ENCODE measurements at places on chromosomes 11 and 22.

- no peak for DNase-seq
These were observed 12.8 kb upstream of the SPI1 start for GRCh38 chr11:47391077-47391583.

DNA sequence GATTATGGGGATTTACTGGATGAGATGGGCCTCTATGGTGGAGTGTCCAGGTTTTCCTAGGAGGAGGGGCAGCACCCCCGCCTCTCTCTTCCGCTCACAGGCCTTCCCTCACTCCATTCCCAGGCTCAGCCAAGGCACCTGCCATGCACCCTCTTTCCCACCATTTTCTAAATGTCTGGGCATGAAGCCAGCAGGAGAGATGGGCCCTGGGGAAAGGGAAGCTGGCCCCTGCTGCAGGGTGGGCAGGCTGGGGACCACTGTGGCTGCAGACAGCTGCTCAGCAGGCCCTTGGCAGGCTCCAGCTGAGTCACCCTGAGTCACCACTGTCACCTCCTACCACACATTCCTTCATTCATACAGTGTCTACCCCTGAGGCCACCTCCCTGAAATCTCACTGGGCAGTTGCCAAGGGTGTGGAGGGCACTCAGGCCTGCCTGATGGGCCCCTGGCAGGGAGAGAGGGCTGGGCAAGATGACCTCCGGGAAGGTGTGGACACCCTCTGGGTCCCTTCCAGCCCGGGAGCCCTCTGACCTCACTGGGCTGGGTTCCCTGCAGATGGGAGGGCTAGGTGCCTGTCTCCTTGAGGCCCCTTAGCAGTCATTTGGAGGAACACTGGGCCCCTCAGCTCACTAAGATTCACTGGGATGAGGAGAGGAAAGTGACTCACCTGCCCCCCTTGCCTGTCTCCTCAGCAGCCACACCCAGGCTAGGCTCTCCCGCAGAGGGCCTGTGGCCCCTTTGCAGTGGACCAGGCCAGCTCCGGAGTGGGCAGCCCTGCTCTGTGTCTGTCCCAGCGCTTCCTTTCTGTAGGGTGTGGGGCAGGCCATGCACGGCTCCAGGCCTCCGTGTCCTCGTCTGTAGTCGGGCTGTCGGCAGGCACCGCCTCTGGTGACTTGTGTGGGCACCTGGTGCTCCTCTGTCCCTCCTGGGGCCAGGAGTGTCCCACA, 7.8 kb downstream of the MYEOV start:
- DNase-seq = no peak

- no peak for DNase-seq
These were observed 117.3 kb downstream of the CEP164 start for GRCh38 chr11:117444711-117445658.

- no peak for DNase-seq
These were observed 37.5 kb downstream of the C11orf91 start for GRCh38 chr11:33663121-33663520.

DNA sequence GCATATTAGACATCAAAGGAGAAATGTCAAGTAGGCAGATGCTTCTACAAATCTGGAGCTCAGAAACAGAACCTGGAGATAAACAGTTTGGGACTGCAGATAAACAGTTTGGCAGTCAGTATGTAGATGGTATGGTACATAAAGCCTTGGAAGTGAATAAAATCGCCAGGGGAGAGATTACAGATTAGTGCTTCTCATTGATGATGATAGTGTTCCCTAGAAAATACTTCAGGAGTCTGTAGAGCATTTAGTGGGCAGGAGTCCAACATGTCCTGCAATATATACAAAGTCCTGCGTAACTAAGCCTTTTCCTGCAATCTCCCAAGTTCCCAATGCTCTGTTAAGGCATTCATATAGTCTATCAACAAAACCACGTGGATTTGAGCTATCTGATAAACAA, 35.2 kb downstream of the NARS2 start:
- no peak for DNase-seq

DNA sequence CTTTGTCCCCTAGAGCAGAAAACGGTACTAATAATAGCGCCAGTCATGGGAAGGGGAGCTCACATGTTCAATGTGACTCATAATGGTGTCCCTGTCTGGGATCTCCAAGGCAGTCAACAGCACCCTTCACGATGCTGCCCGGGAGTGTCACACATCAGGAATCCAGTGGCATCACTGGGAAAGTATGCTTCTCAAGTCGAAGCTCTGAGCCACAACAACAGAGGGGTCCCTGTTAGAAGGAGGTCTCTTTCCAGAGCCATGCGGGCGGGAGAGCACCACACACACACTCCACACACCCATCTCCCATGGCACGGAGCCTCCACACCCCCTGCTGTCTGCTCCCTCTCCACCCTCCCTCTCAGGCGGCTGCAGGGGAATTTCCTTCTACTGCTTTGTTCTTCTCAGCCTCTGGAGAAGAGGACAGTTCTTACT, 119.7 kb downstream of the ETS1 start:
- DNase-seq = no peak

- peak; percentile 24 for DNase-seq
These were observed 77.9 kb upstream of the TOP3B start for GRCh38 chr22:22060200-22061084.

DNA sequence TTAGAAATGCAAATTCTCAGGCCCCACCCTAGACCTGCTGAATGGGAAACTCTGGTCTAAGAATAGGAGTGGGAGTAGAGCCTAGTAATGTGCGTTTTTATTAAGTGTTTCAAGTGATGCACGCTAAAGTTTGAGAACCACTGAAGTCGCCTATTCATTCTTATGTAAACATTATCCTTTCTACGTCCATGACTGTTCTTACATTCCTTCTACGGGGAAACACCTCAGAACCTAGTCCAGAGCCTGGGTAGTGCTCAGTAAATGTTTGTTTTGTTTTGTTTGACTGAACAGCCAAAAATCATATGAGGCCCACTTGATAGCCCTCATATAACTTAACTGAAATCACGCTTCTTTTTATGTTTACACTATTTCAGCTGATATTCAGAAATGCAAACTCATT, 29.8 kb downstream of the VSIG10L2 start:
- DNase-seq = no peak

GRCh38 chr11:6572215-6572614, 31.2 kb downstream of the RRP8 start:
- no peak for DNase-seq

DNA sequence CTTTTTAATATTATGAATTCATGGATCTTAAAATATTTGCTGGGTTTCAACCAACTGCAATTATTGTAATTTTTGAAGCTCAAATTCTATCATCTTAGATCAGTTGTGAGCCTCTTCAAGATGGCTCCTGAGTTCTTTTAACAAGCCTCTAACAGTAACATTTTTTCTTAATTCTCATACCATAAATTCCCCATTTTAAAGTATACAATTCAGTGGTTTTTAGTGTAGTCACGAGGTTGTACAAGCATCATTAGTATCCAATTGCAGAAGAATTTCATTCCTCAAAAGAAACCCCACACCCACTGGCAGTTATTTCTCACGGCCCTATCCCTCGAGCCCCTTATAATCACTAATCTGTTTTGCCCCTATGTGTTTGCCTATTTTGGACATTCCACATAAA, 270.8 kb downstream of the SBF2 start:
- no peak for DNase-seq

DNA sequence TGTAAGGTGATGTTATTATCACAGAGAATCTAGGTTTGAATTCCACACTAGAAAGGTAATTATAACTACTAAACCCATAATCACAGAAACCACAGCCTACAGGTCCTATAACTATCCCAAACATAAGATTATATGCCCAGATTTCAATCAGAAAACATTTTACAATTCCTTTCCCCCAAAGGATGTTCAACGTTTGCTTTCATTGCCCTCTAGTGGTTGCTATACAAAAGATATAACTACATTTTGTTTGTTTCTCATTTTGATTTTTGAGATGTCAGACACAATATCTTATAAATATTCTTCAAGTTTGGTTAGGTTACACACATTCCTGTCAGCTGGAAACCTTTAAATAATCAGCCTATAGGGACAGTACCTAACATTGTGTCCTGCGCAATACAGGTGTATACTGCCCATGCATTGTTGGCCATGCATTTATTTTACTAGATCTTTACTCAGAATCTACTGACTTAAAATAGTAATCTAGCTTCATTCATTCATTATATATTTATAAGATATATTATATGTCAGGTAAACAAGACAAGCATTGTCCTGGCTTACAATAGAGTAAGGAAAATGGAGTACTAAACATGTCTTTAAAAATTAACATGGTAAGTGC, 530.5 kb upstream of the CCDC90B start:
- no peak for DNase-seq
